T-helper 9 cell (primary cell): ENCODE measurements at places on chromosomes 13 and 19.

DNA sequence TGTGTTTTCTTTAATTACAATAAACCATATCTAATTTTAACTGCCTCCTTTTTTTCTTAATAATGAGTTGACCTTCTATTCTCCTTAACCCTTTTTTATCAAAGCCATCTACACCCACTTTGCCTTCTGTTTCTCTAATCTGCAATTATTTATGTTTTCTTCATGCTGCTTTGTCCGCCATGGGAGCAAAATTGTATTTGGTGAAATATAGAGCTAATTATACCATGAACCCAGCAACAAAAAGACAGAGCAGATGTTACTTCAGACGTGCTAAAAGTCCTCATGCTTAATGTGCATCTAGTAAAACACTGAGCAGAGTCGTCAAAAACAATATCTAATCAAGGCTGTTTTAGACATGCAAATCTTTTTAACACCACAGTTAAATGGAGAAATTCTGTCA is 264.7 kb downstream of the DACH1 start:
- no peak for DNase-seq

DNA sequence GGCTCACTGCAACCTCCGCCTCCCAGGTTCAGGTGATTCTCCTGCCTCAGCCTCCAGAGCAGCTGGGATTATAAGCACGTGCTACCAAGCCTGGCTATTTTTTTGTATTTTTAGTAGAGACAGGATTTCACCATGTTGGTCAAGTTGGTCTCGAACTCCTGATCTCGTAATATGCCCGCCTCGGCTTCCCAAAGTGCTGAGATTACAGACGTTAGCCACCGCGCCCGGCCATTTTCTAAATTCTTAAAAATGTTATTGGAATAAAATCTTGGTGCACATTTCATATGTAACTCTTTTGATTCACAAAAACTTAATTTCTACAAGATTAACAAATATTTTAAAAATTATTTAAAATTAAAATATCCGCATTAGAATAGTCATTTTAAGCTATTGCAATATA is 1480.3 kb upstream of the SPRY2 start:
- no peak for DNase-seq

- no peak for DNase-seq
These were observed 571.7 kb downstream of the KCTD12 start for GRCh38 chr13:76314495-76314894.

DNA sequence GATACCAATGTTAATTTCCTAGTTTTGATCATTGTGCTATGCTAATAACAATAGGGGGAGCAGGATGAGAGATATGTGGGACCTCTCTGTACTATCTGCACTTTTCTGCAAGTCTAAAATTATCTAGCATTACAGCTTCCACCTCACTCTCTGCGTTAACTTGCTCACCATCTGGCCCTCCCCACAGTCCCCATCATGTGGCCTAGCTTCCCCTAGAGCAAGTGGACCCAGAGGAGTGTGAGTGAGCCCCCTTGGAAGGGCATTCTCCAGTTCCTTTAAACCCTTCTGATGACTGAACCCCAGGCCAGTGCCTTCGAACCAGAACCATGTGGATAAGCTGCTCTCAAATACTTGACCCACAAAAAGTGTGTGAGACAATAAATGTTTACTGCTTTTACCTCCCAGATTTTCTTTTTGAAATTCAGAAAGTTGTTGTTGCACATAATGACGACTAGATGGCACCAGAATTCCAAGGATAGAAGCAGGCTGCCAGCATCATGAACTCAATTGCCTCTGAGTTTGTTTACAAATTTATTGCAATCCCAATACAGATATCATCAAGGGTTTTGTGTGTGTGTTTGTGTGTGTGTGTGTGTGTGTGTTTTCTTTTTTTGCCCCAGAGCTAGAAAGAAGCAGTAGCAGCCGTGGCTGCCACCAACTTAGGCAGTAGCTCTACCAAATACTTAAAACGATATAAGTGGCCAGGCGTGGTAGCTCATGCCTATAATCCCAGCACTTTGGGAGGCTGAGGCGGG is 49.0 kb upstream of the ZNF780A start:
- no peak for DNase-seq

DNA sequence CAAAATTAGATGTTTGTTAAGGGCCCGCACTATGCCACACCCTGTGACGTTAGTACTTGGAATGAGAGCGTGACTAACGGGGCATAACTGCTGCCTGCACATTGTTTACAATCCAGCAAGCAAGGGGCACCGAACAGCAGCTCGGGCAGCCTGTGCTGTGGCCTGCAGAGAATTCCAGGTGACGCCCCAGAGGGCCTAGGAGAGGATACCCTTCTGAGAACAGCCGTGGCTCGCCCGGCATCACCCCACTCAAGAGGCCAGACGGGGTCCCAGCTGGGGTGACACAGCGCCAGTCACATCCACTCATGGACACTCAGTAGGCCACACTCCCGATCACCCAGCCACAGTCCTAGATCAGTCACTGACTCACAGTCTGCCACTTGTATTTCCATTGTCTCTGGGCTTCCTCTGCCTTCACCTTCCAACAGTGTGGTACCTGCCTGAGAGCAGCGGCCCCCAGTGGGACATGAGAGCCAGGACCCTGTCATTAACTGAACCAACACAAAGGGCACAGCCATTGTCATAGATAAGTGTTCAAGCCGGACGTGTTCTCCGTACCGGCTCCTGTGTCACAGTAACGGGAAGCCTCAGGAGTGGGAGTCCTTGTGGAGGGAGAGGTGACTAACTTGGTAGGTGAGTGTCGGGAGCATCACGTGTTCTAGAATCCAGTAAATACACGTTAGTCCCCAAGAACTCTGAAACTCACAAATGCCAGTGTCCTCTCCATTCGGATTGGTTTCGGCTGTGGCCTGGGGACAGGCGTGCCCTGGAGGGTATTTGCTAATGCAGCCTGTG is 7.5 kb downstream of the ZNF331 start:
- DNase-seq, result no peak

DNA sequence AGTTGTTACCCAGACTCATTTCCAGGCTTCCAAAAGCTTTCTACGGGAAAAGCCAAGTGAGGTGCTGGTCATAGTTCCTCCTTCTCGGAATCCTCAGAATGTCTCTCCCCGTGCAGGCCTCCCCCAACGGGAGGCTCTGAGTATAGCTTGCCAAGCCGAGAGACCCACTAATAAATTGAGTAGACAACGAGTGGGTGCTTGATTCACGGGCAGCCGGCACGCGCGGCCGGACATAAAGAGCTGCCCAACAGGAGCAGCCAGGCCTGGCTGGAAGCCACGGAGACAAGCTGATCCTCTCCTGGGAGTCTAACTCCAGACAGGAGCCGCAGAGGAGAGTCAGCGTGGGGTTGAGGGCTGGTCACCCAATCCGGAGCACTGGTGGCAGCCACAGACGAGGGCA is 43.4 kb upstream of the MEDAG start:
- DNase-seq, result no peak

GRCh38 chr19:55491546-55492360 is 3.5 kb downstream of the SSC5D start:
- no peak for DNase-seq

GRCh38 chr13:112725346-112726015 is 35.6 kb downstream of the ATP11A start:
- no peak for DNase-seq
